ENCODE measurements at places on chromosomes 7 and 10.

DNA sequence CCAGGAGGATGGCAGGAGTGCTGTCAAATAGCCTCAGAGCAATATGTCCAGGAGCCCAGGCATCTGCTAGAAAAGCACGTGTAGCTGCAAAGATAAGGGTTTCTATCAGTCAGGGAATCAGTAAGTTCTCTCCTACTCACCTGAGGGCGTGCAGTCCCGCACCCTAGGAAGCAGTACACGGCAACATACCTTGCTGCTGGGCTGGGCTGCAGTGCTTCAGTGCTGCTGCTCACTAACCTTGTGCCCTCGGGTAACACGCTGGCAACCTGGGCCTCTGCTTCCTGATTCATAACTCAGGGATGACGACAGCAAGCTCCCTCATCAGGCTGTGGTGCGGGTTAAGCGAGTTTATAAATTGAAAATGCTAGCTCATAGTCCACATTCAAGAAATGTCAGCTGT, 29.5 kb upstream of the CCNY start:
- DNase-seq, result no peak

GRCh38 chr7:101588131-101588935, 40.8 kb downstream of the MYL10 start:
- no peak for DNase-seq

DNA sequence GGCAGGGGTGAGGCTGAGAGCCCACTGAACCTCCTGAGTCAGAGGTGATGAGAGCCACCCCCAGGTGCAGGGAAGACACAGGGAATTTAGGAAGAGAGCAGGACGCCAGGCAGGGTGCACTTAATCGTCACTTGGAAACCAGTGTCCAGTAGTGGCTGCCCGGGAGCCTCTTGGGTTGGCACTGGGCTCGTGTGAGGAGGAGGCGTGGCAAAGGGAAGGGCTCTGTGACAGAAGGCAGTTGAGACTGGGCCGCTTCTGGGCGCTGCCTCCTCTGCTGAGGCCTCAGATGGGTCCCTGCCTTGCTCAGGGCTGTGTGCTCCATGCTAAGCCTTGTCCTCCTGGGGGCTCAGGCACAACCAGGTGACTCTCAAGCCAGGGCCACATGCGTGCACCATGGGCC, 13.3 kb downstream of the RET start:
- no peak for DNase-seq

DNA sequence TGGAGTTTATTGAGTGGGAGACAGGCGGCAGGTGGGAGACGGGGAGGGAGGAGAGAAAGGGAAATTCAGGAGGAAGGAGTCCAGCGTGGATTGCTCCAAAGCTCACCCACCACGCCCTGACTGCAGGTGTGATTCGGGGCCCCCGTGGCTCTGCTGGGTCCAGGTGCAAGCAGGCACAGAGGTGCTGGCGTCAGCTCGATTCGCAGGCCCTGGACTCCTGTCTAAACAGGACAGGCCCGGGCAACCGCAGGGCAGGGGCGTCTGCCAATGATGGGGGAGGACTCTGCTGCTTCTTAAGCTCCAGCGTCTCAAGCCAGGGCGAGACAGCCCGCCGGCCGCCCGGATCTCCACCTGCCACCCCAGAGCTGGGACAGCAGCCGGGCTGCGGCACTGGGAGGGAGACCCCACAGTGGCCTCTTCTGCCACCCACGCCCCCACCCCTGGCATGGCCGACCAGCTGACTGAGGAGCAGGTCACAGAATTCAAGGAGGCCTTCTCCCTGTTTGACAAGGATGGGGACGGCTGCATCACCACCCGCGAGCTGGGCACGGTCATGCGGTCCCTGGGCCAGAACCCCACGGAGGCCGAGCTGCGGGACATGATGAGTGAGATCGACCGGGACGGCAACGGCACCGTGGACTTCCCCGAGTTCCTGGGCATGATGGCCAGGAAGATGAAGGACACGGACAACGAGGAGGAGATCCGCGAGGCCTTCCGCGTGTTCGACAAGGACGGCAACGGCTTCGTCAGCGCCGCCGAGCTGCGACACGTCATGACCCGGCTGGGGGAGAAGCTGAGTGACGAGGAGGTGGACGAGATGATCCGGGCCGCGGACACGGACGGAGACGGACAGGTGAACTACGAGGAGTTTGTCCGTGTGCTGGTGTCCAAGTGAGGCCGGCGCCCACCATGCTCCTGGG, at the start of gene CALML3:
Gene CALML3 (plus strand): TSS at position 321 of the 920 bp plus-strand sequence. CDS start 125 bp downstream, at position 446.
- no peak for DNase-seq

DNA sequence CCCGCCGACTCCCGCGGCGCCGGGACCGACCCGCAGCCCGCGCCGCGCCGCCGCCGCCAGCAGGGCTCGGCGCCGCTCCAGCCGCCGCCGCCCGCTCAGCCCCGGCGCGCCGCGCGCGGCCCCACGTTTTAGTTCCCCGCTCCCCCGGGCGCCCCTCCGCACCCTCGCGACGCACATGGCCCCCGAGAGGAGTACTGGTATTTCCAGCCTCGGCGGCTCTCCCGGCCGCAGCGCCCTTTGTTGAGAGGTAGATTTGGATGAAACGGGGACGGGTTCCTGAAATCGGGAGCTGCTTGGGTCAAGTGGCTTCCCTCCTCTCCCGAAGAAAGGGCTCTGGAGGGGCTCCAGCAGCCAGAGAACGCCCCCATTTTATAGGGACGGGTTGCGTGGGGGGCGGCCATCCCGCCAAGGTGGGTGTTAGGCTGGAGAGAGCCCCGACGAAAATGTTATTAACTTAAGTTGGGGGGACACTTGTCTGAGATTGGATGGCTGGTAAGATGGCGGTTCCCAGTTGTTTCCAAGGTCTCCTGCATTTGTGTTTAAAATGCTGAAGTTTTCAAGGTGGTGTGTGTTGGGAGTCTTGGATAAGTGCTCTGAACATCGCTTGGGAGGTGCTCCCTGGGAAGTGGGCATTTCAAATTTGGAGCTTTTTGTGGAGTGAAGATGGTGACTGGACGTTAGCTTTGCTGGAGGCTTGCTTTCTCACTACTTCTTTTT, 1.2 kb downstream of the BMI1 start:
- peak; percentile 40 for DNase-seq

DNA sequence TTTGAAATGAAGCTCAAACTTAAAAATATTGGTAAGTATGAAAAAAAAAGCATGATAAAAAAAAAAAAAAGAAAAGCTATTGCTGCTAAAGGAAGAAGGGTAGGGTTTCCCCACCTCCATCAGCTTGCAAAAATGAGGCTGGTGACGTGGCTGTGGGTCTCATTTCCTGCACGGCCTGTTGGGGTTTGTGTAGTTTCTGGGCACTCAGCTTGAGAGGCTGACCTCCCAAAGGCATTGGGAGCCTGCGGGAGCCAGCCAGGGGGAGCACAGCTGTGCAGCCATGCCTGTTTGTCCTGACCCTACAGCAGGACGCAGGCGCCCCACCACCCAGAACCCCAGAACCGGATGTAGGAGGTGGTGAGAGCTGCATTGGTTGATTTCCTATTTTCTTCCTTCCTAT, 48.8 kb upstream of the CARD11 start:
- DNase-seq, result peak; percentile 60

DNA sequence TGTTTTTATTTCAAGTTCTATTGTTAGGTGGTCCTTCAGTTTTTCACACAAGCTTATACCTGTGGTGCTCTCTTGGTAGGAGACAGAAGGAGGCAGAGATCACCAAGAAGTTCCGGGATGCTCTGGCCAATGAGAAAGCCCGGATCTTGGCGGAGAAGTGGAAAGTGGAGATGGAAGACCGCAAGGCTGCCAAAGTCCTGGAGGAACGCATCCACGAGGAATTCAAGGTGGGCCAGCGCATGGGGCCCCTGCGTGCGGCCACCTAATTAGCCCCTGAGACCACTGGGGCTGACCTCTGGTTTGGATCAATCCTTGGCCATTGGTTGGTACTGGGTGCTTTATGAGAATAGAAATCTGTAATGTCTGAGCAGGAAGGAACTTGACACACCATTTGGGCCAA, 33.6 kb downstream of the SH2D4B start:
- no peak for DNase-seq

DNA sequence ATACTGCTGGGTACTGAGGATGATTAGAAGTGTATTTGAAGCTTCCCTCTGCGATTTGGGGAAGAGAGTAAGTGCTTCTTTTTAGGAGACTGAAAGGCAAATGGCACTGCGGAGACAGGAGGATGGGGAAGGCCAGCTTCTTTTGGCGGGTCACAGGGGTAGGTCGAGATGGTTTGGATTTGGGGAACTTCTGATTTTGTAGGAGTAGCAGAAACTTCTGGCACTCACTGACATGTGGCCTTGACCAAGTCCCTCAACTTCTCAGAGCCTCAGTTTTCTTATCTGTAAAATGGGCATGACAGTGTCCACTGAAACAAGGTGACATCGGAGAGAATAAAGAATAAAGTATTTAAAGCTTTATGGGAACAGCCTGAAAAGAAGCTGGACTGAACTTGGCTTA, 59.8 kb upstream of the WDR11 start:
- no peak for DNase-seq

DNA sequence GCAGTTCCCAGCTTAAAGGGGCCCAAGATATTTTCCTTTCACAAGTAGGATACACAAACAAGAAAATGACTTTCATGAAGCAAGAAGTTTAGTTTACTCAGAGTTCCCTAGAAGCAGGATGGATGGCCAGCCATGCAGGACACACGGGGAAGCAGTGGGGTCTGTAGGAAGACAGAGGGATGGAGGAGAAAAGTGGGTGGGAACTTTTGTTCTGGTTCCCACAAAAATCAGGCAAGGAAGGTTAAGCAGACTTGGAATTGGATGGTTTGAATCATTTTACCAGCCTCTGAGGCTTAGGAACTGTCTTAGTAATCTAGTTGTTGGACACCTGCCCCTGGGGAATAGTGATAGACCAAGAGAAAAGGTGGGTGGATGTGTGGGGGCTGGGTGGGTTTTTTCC, 263.3 kb upstream of the VSTM2A start:
- no peak for DNase-seq

DNA sequence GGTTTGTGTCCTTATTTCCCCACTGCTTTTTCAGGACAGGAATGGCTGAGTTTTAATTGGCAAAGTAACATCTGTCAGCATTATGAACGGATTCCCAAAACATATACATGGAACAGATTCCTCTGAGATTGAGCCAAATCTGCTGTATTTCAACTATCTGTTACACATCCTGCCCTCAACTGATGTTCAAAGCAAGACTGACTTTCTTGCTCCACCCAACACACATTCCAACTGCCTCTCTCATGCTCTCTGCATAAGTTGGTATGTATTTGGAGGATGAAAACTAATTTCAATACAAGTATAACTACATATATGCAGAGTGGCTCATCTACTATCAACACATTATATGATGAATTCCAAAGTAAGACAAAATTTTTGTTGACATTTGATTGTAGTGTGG, 342.2 kb downstream of the GATA3 start:
- DNase-seq, result no peak

- peak; percentile 36 for DNase-seq
These were observed 932 bp downstream of the ESYT2 start for GRCh38 chr7:158828133-158829020.

DNA sequence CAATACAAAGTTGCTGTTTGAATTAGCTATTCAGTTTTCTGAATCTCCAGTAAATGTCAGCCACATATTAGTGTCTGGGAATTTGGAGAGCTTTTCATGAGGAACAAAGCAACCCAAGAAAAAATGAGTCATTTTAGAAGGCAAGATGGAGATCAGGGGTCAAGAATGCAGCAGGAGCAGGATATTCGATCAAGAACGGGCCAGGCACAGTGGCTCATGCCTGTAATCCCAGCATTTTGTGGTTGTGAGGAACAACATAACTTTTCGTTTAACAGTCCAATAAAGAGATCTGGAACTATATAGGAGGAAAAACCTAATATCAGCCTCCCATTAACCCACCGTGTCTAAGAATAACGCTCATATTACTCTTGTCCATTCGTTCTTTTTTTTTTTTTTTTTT, 600.5 kb downstream of the MAGI2 start:
- no peak for DNase-seq

DNA sequence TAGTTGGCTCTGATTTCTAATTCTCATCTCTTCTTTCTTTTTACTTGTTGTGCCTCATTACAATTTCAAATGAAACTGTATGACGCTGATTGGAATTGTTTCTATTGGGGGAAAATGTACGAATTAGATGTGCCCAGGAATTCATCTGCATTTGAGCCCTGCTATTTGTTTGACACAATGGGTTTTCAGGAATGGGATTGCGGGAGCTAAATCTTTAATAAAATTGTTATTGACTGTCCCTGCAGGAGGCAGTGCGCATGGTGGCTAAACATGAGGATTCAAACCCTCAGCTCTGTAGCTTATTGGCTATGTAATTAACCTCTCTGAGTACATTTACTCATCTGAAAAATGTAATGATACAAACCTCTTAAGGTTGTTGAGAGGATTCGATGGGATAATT, 181.6 kb downstream of the NXPH1 start:
- no peak for DNase-seq

- no peak for DNase-seq
These were observed 66.8 kb upstream of the CCNJ start for GRCh38 chr10:95976362-95977229.

DNA sequence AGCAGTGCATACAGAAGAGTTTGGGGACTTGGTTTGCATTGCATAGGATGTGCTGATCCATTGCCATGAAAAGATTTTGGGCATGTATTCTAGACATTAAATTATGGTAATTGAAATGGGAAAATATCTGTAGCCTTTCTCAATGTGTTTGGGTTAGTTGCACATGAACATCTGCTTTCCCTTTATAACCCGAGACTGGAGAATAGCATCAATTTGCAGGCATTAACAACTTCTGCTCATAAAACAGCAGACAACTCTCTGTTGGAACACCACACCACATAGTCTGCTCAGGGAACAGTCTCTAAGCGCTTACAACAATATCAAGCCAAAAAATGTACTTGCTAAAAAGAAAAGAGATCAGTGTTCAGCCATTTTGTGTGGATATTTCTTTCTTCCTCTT, 1391.1 kb upstream of the LRRTM3 start:
- no peak for DNase-seq

GRCh38 chr7:33916357-33917081, 11.2 kb downstream of the BMPER start:
- DNase-seq, result no peak

- no peak for DNase-seq
These were observed 28.2 kb downstream of the SEMA3C start for GRCh38 chr7:80890426-80891258.

DNA sequence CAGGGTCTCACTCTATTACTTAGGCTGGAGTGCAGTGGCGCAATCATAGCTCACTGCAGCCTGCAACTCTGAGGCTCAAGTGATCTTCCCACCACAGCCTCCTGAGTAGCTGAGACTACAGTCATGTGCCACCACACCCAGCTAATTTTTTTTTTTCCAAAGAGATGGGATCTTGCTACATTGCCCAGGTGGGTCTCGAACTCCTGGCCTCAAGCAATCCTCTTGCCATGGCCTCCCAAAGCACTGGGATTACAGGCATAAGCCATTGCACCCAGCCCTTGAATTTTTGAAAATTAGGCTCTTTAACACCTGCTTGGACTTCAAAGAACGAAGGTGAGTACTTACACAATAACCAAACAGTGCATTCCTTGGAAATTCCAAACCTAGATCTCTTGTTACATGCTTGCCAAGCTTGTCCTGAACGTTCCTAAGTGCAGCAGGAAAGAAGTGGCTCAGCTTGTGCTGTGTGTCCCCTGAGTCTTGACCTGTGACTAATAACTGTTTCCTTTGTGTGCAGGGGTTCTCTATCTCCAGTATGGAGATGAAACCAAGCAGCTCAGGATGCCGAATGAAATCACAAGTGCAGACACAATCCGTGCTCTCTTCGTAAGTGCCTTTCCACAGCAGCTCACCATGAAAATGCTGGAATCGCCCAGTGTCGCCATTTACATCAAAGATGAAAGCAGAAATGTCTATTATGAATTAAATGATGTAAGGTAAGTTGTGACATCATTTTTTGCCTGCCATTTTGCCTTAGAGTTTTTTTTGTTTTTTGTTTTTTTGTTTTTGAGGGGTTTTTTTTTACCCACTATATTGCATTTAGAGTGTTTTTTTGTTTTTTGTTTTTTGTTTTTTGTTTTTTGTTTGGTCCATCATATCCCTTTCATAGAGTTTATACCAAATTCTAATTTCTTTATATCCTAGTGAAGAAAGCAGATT, 223.8 kb downstream of the KIAA1217 start:
- no peak for DNase-seq

Measured in stimulated activated CD4-positive, alpha-beta T cell treated with anti-CD3 and anti-CD28 coated beads, Interleukin-4, amount 100 ng/mL, for 1 hour (primary cell).